GM20000 (cell line): ENCODE measurements at places on chromosomes 7 and 10.

DNA sequence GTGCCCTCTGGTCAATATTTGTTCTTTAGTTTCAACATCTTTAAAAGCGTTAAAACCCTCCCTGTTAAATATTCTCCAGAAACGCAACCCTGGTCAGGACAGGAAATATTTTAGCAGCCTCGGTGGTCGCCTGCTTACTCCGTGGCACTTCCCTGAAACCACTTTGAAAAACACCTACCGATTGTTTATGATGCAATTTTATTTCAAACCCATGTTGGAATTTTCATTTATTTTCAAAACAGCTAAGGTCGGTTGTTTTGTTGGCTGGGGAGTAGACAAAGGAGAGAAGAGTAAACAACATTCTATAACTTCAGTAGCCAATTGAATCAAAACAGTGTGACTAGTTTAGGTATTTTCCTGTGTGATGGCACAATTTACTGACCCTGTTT lies 733 bp upstream of the RBP4 start:
- DNase-seq: no peak

DNA sequence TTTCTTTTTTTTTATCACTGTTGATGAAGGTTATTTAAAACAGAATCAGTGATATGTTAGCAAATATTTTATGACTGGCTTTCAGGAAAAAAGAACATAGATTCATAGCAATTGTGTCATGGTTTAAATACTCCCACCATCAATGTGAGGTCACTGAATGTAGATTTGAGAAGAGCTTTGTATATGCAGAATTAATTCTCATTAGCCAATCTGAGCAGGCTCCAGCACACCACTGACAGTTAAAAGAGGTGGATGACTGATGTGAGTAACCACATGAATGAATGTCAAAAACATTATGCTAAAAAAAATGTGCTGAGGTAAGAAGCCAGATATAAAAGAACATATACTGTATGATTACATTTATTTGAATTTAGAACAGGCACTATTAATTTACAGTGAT lies 174.8 kb upstream of the KAT6B start:
- DNase-seq: no peak

DNA sequence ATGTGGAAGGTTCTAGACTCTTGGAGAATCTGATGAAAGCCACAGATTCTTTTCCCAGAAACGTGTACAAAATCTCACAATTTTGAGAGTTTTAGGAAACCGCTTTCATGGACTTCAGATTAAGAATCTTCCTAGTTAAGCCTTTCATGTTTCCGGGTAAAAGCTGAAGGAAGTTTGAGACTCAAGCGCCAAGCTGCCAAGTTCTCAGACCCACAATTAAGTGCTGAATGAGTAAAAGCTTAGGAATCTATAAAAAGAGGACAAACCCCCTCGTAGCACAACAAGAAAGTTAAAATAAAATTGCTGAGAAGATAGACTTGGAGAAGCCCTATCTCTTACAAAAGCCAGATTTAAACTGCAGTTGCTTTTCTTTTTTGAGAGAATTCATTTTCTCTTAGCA lies 99.6 kb downstream of the ST8SIA6 start:
- DNase-seq: no peak

DNA sequence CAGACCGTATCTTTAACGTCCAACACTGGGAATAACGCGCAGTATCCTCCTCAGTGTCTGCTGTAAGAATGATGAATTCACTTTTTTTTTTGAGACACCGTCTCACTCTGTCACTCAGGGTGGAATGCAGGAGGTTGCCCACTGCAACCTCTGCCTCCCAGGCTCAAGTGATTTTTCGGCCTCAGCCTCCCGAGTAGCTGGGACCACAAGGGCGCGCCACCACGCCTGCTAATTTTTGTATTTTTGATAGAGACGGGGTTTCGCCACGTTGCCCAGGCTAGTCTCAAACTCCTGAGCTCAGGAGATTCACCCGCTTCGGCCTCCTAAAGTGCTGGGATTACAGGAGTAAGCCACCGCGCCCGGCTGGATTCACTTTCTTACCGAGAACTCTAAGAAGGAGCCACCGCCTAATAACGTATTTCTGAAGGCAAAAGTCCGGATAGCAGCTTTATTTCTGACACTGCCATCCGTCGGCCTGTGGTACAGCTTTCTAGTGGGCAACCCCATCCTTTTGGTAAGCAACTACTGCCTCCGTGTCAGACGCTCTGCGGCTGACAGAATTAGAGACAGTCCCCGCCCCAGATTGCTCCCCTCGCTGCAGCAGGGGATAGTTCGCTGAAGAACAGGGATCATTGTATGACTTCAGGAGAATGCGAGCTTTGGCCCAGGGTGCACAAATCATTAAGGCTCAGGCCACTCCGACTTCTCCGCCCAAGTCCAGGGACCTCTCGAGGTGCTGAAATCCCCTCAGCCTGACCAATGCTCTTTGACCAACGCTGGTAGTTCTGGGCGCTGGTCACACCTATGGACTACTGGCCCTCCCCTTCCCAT lies 662 bp downstream of the POLR3A start:
- peak; percentile 29 for DNase-seq

GRCh38 chr7:112334366-112334765 lies 115.9 kb upstream of the IFRD1 start:
- DNase-seq: no peak

GRCh38 chr7:128883622-128884448 lies 21.2 kb downstream of the ATP6V1F start:
- peak; percentile 93 for DNase-seq

DNA sequence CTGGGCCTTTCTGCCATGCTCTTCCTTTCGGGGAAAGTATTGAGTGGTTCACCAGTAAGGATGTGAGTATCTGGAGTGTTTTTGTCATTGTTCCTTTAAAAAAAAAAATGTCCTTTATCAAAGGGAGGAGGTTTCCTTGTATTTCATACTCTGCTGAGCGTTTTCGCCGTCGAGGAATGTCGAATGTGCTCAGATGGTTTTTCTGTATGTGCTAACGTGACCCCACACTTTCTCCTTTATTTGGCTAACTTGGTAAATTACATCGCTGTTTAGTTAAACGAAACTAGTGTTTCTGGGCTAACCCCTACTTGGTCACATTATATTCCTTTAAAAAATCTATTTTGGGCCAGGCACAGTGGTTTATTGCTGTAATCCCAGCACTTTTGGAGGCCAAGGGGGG lies 45.9 kb downstream of the INPP5A start:
- no peak for DNase-seq

DNA sequence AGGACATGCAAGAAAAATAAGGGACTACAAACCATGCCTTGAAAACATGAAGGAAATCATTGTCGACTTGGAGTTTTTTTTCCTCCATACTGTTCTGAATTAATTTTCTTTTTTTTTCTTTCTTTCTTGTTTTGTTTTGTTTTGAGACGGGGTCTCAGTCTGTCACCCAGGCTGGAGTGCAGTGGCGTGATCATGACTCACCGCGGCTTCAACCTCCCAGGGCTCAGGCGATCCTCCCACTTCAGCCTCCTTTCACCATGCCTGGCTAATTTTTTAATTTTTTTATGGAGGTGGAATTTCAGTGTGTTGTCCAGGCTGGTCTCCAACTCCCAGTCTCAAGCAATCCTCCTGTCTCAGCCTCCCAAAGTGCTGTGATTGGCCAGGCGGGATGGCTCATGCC lies 11.6 kb downstream of the UCMA start:
- DNase-seq: no peak

DNA sequence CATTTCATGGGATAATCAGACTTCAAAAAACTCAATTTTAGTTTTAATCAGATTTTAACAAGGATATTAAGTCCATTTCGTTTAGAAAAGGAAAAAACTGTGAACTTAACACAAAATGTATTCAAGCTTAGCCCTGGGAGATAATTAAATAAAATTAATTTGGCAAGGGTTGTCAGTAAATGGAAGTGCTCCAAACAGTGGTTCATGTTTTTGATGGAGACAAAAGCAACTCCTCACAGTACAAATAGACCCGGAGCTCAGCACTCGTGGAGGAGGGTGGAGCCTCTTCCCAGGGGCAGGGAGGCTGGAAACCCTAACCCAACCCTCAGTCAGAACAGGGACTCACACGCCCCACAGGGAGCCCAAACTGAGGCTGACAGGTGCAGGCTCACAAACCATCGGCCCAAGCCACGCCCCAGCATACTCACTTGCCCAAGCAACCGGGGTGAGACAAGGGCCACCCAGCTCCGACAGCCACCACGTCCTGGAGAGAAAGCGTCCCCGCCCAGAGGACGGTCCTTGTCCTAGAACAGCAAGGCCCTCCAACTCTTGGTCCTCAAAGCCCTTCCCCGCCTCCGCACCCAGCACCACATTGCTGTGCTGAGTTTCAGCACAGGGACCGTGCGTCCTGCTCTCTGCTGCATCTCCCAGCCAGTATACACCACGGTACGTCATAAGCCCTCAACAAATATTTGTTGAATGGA lies 39.8 kb downstream of the MAD1L1 start:
- DNase-seq: no peak

GRCh38 chr10:33249659-33250345 lies 84.7 kb downstream of the NRP1 start:
- DNase-seq: no peak

DNA sequence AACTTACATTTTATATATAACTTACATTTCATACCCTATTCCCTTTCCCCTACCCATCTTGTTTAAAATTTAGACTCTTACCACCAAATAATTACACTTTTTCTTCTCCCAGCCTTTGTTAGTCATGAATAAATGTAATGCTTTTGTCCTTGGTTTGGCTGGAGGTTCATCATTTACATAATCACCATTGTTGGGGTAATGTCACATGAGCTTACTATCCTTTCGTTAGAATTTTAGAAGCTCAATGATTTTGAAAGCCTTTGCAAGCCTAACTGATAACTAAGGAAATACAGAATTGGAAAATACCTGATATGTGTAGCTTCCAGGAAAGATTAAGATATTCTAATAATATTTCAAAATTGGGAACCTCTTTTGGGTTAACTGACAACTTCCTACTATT lies 171.7 kb downstream of the PLXDC2 start:
- no peak for DNase-seq

DNA sequence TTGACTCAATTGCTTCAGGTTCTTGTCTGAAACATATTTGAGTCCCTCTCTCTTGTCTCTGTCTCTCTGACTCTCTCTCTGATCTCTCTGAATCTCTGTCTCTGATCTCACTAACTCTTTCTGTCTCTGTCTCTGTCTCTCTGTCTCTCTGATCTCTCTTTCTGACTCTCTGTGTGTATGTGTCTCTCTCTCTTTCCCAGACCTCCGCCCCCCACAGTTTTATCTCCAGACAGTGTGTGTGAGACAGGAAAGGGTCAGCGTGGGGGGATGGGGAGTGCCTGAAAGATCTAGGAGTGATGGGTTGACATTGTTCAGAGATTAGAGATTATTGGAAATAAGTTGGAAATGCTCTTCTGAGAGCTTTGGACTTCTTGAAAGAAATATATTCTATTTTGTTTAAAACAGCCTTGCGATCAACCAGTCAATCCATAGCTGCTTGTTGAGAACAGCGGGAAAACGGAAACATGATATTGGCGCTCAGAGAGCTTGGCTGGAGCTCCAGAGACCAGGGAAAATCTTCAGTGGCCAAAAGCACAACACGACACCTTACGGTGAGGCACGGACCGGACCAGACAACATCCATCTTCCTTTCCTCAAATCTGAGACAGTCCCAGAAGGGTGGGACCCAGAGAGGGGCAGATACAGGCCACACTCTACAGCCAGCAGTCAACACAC lies 35.5 kb downstream of the CALML3 start:
- no peak for DNase-seq

GRCh38 chr10:11810313-11810766 lies 12.8 kb upstream of the PROSER2 start:
- no peak for DNase-seq

DNA sequence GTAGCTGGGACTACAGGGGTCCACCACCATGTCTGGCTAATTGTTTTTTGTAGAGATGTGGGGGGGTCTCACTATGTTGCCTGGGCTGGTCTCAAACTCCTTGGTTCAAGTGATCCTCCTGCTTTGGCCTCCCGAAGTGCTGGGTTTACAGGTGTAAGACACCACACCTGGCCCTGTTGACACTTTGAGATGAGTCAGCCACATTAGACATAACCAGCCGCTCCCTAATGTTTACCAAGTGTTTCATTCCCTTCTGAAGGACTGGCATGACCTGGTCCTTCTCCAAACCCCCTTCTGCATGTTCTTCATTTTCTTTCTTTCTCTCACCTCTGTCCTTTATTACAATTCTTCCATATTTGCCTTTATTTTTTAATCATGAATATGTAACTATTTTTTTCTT lies 67.8 kb downstream of the TAF3 start:
- DNase-seq: no peak

- no peak for DNase-seq
Observed at GRCh38 chr7:98495200-98495955, 94.5 kb upstream of the BAIAP2L1 start.

GRCh38 chr10:126126023-126126422 lies 229.7 kb downstream of the FANK1 start:
- DNase-seq: no peak

DNA sequence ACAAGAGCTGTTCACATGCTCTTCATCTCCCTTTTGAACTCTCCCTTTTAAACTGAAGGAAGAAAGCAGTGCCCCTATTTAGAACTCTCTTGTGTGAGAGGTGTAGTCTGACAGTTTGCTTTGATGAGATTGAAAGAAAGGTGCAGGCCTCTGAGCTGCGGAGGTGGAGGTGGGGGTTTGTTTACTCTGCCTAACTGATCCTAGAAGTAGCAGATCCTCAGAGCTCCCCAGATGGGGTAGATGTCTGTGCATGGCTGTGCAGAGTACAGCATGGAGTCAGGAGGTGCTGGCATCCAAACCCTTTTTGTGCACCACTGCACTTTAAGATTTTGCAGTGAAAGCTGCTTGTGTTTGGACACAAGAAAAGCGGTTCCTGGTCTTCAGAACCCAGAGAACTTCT lies 58.3 kb downstream of the MINDY4 start:
- no peak for DNase-seq

DNA sequence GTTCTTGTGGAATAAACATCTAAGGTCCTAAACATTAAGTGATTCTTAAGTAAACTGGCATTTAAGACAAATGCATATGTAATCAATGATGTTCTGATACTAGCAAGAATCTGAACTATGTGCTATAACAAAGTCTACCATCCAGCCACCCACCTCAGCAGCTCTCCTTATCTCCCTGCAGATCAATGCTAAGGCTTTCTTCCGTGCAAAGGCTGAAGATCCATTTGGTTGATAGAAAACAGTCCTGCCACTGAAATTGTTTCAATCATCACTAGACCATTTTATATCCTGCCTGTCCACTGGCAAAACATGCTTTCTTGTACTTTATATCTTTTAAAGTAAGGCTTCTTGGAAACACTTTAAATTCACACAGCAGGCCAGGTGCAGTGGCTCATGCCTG lies 6.3 kb upstream of the SMKR1 start:
- no peak for DNase-seq

DNA sequence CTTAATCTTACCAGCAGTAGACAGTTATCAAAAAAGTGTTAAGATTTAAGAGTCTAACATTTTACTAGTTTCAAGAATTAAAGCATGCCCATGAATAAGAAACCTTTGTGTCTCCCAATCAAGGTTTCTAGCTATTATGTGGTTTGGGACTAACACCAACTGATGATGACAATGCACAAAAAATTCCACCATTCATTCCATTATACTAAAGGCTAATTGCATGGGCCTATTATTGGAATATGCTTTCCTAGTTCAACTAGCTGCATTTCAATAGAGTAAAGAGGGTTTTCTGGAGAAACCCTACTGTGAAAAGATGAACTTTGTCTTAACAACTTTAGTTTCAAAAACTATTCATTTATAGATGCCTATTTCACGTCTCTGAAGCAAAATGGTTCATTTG lies 44.6 kb downstream of the UBE2H start:
- DNase-seq: no peak
